Glomerular endothelial cell (primary cell): ENCODE measurements at places on chromosomes 4 and X.

GRCh38 chrX:39874202-39874816 lies 223.4 kb downstream of the BCOR start:
- DNase-seq = no peak

DNA sequence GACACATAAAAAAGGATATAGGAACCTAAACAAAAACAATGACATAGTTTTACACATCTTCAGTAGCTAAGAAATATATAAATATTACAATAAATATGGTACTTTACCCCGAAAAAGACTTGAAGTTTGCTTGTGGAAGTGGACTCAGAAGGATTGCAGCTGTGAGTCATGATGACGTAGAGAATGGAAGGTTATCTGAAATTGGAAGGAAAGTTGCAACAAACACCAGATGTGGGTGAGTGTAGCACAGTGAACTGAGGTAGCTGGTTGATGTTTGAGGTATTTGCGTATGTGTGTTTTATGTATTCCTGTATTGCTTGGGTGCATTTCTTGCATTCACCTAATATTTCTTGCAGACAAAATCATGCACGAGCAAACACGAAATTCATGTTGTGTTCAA lies 113.0 kb downstream of the ARX start:
- no peak for DNase-seq

DNA sequence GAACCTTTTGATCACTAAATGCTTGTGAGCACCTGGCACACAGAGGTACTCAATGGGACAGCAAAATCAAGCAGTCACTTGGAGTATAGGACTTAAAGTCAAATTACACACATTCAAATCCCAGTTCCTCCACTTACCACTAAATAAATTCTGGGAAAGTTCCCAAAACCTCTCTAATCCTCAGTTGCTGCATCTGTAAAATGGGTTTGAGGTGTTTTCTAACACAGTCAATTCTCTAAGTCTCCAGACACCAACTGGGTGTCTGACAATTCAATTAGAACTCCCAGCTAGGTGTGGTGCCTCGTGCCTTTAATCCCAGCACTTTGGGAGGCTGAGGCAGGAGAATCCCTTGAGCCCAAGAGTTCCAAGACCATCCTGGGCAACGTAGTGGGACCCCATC lies 19.0 kb downstream of the QDPR start:
- DNase-seq = no peak

DNA sequence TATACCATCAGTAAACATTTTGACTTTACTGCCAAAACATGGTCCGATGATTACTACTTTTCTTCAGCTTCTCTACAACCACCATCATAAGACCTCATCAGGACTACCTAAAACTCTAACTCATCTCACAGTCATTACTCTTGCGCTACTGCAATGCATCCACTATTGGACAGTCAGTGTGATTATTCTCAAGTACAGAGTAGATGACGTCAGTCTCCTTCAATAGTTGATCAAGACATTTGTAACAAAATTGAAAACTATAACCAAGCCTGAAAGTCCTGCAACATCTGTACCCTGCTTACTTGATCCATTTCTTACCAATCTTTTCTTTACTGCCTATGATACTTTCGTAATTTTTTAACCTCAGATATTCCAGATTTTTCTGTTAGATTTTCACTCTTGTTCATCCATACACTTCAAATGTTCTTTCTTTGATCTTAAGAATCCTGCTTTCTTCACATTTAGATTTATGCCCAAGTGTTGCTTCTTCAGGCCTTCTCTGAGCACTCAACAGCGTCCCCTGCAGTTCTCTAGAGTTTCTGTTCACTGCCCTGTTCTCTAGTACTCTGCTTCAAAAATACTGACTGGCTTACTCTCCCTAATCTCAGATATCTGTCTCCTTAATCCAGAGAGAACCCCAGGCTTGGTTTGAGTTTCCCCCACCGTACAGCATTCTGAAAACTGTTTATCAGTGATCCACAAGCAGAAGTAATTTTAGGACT lies 1517.6 kb downstream of the STIM2 start:
- DNase-seq = no peak

- no peak for DNase-seq
Measured at GRCh38 chr4:80454040-80454439, 118.5 kb downstream of the CFAP299 start.

GRCh38 chr4:152394791-152395190 lies 141.1 kb downstream of the FBXW7 start:
- no peak for DNase-seq

DNA sequence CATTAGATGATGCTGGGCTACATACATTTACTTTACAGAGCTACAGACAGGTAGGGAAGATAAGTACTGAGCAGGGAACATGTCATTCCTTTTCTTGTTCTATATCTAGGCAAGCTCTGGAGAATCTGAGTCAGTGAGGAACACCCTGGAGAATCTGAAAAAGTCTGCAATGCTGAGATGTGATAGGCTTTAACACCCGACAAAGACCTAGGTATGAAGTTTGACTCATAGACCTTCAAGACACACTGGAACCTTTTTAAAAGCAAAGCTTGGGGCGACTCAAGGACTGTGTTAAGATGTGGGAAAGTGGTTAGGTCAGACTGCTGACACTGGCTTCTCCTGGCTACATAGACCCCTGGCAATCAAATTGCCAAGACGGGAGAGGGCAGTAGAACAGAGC lies 42.8 kb downstream of the OSTC start:
- DNase-seq = no peak

GRCh38 chr4:54067166-54067565 lies 2.8 kb upstream of the CHIC2 start:
- no peak for DNase-seq

DNA sequence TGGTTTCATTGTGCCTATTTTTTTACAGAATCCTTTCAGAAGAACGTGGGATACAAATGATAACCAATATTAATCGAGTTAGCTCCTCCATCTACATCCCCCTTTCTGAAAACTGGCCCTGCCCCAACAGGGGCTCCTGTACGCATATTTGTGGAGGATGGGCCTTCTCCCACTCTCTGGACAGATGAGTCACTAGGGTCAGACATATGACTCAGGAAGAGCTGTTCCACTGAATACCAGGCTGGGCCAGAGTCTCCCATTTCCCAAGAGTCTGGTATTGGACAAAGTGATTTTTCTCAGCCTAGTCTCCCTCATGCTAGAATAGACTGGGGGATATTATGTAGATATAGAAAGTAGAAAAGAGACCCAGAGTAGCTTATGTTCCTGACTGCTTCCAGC lies 142.4 kb downstream of the TSPAN5 start:
- peak; percentile 39 for DNase-seq

GRCh38 chr4:5867866-5868265 lies 25.0 kb downstream of the CRMP1 start:
- no peak for DNase-seq

DNA sequence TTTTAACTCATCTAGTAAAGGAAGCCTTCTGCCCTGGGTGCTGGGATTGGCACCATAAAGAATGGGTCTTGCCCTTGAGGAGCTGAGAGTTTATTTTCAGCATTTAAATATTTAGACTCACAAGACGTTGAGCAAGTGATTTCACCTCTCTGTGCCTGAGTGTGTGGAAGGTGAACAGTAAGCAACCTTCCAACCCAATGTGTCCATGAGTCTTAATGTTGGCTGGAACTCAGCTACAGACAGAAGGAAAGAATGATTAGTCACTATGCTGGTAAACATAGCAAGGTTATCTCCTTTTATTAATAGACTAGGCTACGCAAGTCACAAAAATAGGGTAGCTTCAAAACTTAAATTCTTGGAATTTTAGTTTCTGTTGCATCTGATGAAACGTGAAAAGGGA lies 277.4 kb upstream of the GATB start:
- DNase-seq = no peak

DNA sequence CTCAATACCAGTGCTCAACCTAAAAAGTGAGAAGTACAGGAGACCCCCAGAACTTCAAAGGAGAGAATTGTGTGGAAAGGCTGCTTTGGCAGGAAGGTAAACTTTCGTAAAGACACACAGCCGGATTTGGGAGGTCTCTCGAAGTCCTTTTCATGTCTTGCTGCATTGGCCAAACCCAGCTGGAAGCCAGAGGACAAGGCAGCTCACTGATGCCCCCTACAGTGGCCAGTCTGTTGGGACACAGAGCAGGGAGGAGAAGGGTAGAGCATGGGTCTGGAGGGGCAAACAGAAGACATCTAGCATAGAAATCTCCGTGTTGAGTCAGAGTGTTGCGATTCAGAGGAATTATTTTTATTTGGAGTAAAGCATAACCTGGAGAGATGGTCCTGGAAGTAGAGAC lies 198.9 kb downstream of the ANK2 start:
- no peak for DNase-seq

GRCh38 chr4:48138936-48139335 lies 4.9 kb upstream of the TXK start:
- DNase-seq = no peak

- no peak for DNase-seq
Measured at GRCh38 chr4:111761531-111761930, 383.7 kb upstream of the FAM241A start.

GRCh38 chrX:76172325-76172893 lies 453 bp upstream of the PBDC1 start:
- DNase-seq = no peak

DNA sequence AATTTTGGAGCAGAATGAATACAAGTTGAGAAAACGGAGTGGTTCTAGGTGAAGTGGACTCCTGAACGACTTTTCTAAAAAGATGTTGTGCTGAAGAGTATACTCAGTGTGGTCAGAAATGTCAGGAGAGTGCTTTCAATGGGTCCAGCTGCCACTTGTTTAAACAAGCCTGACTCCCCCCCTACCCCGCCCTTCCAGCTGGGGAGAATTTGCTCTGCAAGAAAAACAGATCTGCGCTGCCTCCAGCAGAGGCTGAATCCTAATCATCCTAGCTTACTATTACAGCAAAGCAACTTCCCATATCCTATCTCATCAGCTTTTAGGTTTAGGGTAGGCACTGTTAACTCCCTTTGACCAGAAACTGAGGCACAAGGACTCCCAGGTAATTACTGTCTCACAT lies 1.9 kb downstream of the MAP3K15 start:
- no peak for DNase-seq

- DNase-seq = no peak
Measured at GRCh38 chrX:109489174-109489573, 7.3 kb upstream of the GUCY2F start.

GRCh38 chr4:128277856-128278255 lies 9.8 kb downstream of the PGRMC2 start:
- no peak for DNase-seq

- DNase-seq = no peak
Measured at GRCh38 chr4:167939863-167940616, 152.3 kb upstream of the ANXA10 start.

GRCh38 chr4:96524311-96524875 lies 684.5 kb downstream of the PDHA2 start:
- no peak for DNase-seq

DNA sequence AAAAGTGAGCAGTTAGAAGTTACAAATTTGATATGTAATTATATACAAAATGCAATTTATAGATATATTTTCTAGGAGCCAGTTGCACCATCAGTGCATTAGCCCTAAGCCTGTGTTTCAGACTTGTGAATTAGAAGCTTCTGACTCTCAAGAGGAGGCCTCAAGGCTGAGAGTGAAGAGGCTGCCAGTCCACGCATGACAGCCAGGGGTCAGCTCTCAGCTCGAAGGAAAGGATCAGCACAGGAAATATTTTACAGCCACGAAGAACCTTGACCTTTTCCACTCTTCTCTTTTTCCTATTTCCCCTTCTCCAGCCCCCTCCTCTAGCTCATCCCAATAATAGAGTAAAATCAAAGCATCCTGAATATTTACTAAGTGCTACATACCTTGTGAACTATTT lies 642.4 kb downstream of the TRIML1 start:
- no peak for DNase-seq

DNA sequence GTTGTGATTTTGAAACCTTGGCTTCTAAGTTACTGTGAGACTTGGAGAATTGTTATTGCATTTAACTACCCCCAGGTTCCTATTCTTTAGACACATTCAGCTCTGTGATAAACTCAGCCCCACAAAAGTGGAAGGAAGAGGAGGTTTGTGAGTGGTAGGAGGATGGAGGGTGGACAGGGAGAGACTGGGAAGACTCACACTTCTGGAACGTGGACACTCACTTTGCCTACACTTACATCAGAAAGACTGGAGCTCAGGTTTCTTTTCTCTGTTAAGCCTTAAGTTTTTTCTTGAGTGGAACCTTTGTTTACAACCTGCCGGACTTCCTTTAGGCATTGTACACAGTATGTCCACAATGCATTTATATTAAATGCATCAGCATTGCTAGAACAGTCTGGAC lies 99.0 kb downstream of the AREG start:
- no peak for DNase-seq

GRCh38 chr4:128538111-128538882 lies 250.7 kb upstream of the PGRMC2 start:
- no peak for DNase-seq

DNA sequence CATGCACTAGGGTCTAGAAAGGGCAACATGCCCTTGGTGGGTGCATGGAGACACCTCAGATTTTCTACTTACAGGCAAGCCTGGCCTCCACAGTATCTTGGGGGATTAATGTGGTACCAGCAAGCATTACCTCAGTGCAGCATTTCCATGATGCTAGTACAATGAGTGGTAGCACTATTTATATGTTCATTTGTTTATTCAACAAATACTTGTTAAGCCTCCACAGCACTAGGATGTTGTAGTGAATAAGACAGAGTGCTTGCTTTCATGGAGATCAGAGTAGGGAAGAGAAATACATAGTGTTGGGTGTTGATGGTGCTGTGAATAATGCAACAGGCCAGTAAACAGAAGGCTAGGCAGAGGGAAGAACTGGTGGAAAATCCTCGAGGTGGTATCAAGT lies 133.4 kb downstream of the KLHL8 start:
- DNase-seq = no peak

DNA sequence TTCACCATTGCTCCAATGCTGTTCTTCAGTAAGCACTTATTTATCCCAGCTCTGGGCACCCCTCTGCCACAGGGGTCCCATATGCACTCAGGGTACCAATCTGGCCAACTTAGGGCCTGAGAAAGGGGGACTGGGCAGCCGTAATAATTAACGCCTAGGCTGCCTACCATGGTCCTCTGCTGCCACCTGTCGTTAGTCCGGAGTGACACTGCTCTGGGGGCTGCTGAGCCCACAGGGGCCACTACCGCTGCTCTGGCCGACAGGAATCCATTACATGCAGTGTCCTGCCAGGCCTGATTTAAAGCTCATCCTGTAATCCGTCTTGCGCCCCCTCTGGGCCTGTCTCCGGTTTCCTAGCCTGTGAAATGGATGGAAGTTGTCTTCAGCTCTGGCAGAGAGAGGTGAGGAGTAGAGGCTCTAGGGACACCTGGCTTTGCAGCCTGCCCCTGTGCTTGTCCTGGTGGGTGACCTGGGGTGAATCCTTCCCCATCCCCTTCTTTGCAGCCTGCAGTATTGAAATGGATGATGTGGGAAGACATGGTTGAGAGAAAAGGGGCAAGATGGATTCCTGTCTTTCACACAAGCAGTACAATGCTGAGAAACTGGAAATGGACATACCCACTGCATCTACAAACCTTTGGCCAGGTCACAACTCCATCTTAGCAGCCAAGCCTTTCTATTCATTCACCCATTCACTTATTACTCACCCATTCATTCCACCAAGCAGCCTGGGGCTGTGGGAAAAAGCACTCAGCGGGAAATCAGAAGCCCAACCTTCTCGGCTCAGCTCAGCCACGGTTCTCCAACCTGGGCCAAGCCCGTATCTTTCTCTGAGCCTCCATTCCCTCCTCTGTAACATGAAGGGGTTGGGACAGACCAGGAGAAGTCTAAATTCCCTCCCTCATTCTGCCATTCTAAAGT lies 116.3 kb upstream of the NALF2 start:
- peak; percentile 1 for DNase-seq
